Stimulated activated CD8-positive, alpha-beta memory T cell treated with anti-CD3 and anti-CD28 coated beads, Interleukin-15, amount 100 ng/mL, for 1 hour (primary cell): ENCODE measurements at places on chromosomes 3 and 15.

- DNase-seq, result no peak
Measured at GRCh38 chr3:185442031-185442430, 56.8 kb downstream of the TMEM41A start.

DNA sequence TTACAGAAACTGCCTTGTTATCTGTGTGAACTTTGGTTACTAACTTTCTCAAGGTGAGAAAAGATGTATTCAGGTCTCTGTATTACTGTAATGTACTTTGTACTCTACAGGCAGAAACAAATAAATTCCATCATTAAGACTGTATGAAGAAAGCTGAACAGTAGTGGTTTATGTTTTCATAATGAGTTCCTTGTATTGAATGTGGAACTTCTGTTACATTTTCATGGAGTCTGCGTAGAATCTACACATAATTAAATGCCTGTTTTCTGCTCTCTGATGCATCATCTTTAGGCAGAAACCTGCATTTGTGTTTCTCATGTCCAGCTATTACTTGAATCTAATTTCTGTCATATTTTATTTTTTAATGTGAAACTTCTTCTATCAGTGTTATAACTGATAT, 302.8 kb downstream of the NLGN1 start:
- no peak for DNase-seq

GRCh38 chr3:146560678-146561077, 16.3 kb upstream of the PLSCR1 start:
- no peak for DNase-seq

- no peak for DNase-seq
Measured at GRCh38 chr15:95454403-95455262, 875.9 kb upstream of the NR2F2 start.

GRCh38 chr15:27776501-27776900, 322.6 kb downstream of the OCA2 start:
- DNase-seq, result no peak

DNA sequence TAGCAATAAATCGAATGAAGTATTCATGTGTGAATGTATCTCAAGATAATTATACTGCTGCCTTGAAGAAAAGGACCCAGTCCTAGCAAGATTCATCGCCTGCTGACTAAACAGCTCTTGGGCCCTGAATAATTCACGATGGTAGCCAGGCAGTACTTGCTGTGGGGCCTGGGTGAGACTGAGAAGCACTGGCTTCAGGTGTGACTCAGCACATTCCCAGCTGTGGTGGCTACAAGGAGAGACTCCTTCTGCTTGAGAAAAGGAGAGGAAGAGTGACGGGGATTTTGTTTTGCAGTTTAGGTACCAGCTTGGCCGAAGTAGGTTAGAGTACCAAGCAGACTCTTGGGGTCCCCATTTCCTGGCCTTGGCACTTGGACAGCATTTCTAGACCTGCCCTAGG, 47.6 kb upstream of the CD200R1L start:
- no peak for DNase-seq

DNA sequence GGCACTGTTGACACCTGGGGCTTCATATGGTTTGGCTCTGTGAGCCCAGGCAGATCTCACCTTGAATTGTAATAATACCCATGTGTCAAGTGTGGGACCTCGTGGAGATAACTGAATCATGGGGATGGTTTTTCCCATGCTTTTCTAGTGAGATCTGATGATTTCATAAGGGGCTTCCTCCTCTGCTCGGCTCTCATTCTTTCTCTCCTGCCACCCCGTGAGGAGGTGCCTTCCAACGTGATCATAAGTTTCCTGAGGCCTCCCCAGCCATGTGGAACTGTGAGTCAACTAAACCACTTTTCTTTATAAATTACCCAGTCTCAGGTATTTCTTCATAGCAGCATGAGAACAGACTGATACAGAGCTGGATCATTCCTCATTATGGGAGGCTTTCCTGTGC, 655.9 kb upstream of the ADAMTS9 start:
- no peak for DNase-seq

GRCh38 chr15:49645941-49646340, 25.1 kb downstream of the DTWD1 start:
- no peak for DNase-seq

DNA sequence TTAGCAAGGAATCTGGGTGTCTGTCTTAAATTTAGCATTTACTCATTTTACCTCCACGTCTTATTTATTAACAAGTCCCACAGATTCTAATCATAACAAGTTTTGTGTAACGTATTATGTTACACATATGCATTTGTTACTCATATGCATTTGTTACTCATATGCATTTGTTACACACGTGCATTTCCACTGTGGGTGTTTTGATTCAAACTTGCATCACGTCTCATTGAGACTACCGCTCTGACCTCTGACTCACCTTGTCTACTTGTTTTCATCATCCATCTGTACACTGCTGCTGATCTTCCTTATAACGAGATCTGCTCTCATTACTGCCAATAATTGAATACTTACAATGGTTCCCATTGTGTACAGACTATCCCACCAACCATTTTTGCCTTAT, 1141.4 kb downstream of the TBL1XR1 start:
- DNase-seq, result no peak

DNA sequence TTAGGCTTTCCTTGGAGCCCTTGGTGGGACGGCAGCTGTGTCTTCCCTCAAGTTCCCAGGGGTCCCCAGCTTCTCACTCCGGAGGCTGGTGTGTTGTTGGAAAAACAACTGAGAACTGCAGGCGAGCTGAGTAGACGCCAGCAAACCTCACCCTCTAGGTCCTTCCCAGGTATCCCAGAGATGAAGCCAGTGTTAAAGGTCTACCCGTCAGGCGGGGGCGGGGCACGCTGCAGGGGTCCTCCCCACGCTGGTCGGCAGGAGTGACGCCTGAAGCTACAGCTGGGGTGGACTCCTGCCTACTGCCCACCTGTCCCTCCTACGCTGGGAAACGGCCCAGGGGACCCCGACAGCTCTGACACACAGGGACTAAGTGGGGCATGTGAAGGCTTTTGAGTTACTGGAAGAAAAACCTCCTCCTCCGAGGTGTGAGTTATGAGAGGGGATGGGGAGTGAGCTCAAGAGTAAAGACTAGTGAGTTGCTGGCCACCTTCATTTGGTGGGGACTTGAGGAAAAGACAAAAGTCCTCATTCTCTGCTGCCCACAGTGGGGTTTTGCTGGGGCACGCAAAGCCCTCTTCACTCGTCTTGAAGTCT, 32.2 kb upstream of the SNRPA1 start:
- no peak for DNase-seq

- DNase-seq, result no peak
Measured at GRCh38 chr3:143567823-143568222, 280.4 kb downstream of the SLC9A9 start.

DNA sequence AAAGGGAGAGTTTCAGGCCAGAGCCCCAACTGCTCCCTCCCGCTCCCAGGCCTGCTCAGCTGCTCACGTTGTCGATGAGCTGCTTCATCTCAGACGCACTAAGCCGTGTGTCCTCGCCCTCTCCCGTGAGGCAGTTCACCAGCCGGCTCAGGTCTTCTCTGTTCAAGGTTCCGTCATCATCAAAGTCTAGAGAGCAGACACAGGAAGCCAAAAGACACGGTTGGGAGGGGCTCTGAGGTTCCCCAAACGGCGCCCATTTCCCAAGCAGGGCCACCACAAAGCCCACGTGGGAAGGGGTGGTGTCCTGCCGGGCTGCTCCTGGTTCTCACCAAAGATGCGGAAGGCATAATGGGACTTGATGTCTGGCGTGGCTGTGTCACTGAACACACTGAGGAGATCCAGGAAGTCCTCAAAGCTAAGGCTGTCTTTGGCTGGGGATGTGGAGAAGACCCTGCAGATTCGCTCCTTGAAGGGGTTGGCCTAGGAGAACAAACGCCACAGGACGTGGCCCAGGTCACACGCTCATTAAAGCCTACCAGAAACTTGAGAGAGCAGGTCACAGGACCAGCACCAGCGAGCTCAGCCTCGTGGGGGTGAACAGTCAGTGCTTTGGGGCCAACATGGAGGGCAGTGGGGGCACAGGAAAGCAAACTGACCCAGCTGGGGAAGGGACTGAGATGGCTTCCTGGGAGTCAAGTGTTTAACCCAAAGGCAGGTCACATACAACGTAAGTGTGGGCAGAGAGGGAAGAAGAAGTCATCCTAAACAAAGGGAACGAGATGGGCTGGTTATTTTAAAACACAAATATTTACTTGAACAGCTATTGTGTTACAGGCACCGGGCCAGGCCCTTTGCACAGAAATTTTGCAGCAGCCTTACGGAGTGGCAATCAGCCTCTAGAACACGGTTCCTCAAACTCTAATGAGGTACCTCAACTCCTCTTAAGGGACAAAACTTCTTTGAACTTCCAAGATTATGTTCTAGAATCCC, 2.4 kb downstream of the CIB1 start:
- peak; percentile 47 for DNase-seq

DNA sequence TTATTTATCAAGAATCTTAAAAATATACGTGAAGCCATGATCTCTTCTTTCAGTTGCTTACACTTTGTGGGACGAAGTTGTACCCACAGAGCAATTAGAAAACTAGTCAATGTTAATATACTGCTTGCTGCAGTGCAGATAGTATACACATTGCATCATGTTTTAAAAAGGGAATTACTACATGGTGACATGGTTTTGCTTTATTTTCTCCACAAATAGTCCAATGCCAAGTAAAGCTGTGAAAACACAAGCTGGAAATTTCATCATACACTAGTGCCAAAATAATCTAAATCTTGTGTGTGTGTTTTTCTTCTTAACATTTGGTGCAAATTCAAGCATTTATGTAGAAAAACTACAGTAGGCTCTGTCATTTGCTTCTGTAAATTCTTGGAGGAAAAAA, 233.0 kb downstream of the EPHA3 start:
- no peak for DNase-seq

- no peak for DNase-seq
Measured at GRCh38 chr3:51929420-51930003, 12.2 kb downstream of the RRP9 start.

GRCh38 chr15:92068121-92068520, 214.6 kb downstream of the SLCO3A1 start:
- DNase-seq, result no peak

- DNase-seq, result no peak
Measured at GRCh38 chr3:126245811-126246727, 65.7 kb upstream of the ALDH1L1 start.

- no peak for DNase-seq
Measured at GRCh38 chr15:82663186-82663600, 16.0 kb upstream of the CPEB1 start.

DNA sequence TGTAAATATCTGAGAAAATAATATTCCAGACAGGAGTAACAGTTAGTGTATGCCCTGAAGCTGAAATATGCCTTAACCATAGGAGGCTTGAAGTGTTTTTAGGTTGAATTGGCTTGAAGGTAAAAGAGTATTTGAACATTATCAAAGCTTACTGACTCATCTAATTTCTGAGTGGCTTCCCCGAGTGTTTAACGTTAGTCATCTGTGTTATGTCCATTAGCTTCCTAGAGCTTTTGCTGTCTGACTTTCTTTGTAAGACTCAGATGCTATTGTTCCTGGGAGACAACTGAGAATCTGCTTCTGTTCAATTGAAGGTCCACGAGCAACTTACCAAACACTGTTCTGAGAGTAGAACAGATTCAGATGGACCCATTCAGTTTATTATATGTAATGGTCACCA, 656.8 kb upstream of the NECTIN3 start:
- DNase-seq, result no peak

DNA sequence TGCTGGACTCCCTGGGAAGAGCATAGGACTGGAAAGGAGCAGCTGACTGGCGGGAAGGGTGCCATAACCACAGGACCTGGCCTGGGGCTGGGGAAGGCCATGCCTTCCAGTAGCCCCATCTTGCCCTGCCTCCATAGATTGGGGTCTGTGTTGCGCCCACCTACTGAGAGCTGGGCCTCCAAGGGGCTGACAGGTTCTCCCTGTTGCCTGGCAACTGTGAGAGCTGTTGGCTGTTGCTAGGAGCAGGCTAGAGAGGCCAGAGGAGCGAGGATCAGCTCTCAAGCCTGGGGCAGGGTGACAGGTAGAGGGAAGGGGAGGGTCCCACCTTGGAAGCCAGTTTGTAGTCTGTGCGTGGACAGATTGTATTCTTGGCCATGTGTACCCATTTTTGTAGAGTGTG, 2.8 kb upstream of the GNAI2 start:
- DNase-seq, result no peak

GRCh38 chr15:79943820-79944219, 27.2 kb downstream of the BCL2A1 start:
- DNase-seq, result no peak

- no peak for DNase-seq
Measured at GRCh38 chr15:83208367-83208661, 691 bp upstream of the HDGFL3 start.

- no peak for DNase-seq
Measured at GRCh38 chr15:68231102-68231818, 1.7 kb upstream of the CLN6 start.

GRCh38 chr3:94293793-94294195, 230.9 kb downstream of the NSUN3 start:
- no peak for DNase-seq

- no peak for DNase-seq
Measured at GRCh38 chr3:94299716-94300115, 236.9 kb downstream of the NSUN3 start.

DNA sequence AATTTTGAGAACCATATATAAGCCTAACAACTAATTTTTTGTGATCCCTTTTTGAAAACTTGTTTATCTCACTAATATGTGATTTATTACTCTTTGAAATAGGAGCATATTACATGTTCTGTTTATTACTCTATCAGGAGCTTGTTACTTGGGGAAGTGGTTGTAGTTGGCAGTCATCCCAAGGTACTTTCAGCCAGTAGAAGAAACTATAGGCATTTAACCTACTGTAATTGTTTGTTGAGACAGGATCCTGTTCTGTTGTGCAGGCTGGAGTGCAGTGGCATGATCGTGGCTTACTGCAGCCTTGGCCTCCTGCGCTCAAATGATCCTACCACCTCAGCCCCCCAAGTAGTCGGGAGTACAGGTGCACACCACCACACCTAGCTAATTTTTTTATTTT, 195.6 kb downstream of the TCF12 start:
- DNase-seq, result no peak

- DNase-seq, result no peak
Measured at GRCh38 chr3:195613468-195614069, 29.8 kb upstream of the APOD start.

DNA sequence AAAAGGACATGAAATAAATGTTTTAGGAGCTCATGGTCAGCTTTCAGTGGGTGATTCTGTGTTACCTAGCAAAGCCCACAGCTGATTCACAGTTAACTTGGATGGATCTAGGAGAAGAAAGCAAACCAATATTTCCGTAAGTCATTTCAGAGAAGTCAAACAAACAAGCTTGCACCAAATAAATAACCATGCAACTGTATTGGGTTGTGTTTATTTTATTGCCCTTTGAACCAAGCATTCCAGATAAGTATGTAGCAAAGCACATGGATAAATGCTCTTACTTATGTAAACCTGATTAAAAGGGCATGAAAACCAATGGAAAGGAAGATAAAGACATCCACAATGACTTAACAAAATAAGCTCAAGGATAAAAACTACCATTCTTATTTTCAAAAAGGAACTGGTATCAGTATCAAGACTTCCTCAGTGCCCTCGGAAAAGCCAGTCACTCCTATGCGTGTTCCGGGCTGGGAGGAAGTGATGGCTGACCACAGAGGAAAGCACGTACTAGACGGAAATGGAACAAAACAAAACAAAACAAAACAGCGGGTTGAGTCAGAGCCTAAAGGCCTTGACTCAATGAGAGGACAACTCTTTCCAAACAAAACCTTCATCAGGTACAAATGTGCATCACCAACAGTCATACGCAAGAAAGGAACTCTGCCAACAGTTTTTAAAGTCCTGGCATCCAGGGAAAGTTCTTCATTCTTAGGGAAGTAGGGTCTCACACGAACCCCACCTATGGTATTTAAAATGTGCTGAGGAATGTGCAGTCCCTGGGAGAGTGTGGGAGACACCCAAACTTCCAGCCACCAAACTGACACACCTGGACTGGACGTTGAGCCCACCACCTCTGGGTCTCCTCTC, 103.3 kb downstream of the SNRK start:
- DNase-seq, result peak; percentile 30

GRCh38 chr3:149384911-149385321, 7.5 kb upstream of the TM4SF1 start:
- DNase-seq, result no peak
